ENCODE measurements at places on chromosomes 11 and 22. TPM values are rescaled to one million over a fixed set of nuclear protein-coding genes. Genes with fewer than 3 reads are reported as not detected.

DNA sequence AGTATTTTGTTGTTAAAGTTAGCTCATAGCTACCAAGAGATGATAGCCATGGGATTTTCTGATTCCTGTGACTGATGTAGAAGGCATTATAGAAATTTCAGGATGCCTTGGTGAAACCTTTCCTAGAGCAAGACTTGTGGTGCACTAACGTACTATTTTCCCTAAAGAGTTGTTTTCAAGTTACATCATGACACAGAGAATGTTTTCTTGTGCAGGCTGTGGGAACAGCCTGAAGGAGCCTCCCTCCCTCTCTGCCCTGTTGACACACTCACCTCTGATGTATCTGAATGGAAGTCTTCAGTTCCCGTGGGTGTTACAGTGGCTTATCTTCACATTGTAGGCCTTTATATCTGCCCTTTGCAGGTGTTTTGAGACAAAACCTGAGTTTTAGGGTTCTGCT lies 121.6 kb downstream of the LDLRAD3 start:
- DNase-seq, result no peak

GRCh38 chr11:9861860-9862725 lies 198.2 kb downstream of the SWAP70 start:
- peak; percentile 37 for DNase-seq

FAM180B gene
- not detected for total RNA-seq

GRCh38 chr11:75236062-75236461 lies 4.5 kb upstream of the TPBGL start:
- no peak for DNase-seq
